T-helper 17 cell (primary cell): ENCODE measurements at places on chromosomes 2 and 18. TPM values are rescaled to one million over a fixed set of nuclear protein-coding genes. Genes with fewer than 3 reads are reported as not detected.

The SF3B1 gene
- total RNA-seq = 510 TPM

The MAT2A gene
- 98.6 TPM for total RNA-seq

The AMER3 gene
- total RNA-seq = not detected

The HOXD4 gene
- not detected for total RNA-seq

The CRIM1 gene
- total RNA-seq = 2.3 TPM

The C2orf74 gene
- 3.9 TPM for total RNA-seq

The KCNG2 gene
- not detected for total RNA-seq

The PROM2 gene
- total RNA-seq = not detected

The ERFE gene
- not detected for total RNA-seq

- H3K27ac ChIP-seq = no peak overlapping the region
- H3K36me3 ChIP-seq = peaks cover 3% of the 10 kb centered on the region
- peaks cover 21% of the 10 kb centered on the region for H3K27me3 ChIP-seq
- no peak overlapping the region for H3K4me3 ChIP-seq
Observed at GRCh38 chr2:115161081-115161770, 718.8 kb downstream of the DPP10 start.

DNA sequence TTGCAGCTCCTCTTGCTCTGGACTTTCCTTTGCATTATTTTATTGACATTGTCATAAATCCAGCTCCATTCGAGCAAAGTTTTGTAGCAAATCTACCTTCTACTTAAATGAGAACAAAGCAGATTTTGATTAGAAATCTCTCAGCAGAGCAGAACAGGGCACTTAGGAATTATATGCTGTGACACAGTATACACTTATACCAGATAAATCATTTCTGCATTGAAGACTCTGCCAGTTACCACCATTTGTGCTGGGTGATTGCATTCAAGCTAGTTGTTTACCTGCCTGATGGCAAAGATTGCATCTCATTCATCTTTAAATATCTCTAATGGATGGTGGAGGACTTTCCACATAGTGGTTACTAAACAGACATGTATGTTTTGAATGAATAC, 441.7 kb upstream of the HNMT start:
- no peaks in the 10 kb centered on the region for H3K27me3 ChIP-seq
- no peaks in the 10 kb centered on the region for H3K4me1 ChIP-seq
- H3K36me3 ChIP-seq = no peaks in the 10 kb centered on the region
- H3K4me3 ChIP-seq = no peak overlapping the region
- H3K27ac ChIP-seq = no peak overlapping the region

DNA sequence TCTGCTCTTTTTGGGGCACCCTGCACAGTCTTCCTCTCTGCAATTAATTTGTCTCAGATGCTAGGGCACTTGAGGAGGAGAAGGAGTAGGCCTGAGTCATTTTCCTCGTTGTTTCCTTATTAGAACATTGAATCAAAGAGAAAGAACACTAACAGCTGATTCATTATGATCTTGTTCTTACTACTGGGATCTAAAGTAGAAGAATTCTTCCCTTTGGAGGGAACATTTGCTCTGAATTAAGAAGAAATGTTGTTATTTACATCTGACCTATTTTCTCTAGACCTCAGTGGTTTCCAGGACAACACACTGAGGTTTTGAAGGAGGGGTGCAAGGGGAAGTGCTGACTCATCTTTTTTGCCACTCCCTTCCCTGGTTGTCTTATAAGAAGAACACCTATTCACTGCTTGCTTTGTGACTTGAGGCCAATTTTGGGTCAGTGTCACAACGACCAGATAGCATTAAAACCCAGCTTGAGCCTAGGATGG, 24.3 kb upstream of the STAT1 start:
- no peaks in the 10 kb centered on the region for H3K27me3 ChIP-seq
- no peak for DNase-seq
- H3K4me3 ChIP-seq = peak overlapping the region; percentile 76
- peaks cover 31% of the 10 kb centered on the region for H3K4me1 ChIP-seq

DNA sequence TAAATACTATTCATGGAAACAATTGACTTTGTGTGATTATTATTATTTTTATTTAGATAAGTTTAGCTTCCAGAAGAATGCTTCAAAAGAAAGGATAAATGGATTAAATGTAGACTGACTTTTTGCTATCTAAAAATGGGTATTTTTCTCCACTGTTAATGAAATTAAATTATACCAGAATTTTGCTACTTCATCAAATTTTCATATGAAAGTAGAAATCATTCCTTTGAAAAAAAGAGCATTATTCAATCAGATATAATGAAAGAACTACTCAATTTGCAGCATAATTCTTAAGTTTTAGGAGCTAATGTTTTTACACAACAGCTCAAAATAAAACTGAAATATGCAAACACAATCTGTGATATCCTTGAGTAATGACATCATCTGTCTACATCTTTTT, 1424.6 kb downstream of the DPP10 start:
- no peak for DNase-seq
- H3K4me1 ChIP-seq = no peaks in the 10 kb centered on the region
- H3K4me3 ChIP-seq = no peak overlapping the region
- no peaks in the 10 kb centered on the region for H3K27me3 ChIP-seq
- H3K36me3 ChIP-seq = no peaks in the 10 kb centered on the region

GRCh38 chr2:220033546-220033945, 406.1 kb downstream of the SLC4A3 start:
- H3K36me3 ChIP-seq = no peaks in the 10 kb centered on the region
- no peak overlapping the region for H3K27ac ChIP-seq
- no peak for DNase-seq
- H3K4me3 ChIP-seq = no peak overlapping the region
- no peaks in the 10 kb centered on the region for H3K27me3 ChIP-seq

- H3K27me3 ChIP-seq = peaks cover 4% of the 10 kb centered on the region
- no peaks in the 10 kb centered on the region for H3K4me1 ChIP-seq
- DNase-seq = no peak
- no peak overlapping the region for H3K27ac ChIP-seq
- no peaks in the 10 kb centered on the region for H3K36me3 ChIP-seq
Observed at GRCh38 chr2:144801325-144801724, 281.4 kb upstream of the ZEB2 start.

DNA sequence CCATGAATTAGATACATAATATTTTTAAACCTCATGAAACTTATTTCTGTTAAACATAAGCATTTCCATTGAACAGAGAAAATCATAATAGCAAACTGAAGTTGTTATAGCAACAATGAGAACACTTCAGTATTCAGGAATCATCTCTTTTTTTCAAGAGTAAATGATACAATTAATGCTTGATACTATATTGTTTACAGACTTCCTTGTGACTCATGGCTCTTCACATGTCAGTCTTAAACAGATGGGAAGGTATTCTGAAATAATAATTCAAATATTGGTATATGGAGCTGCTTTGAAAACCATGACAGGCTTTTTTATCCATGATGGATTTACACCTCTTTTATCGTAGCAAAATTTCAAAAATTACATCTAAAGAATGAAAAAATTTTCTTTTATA, 226.5 kb upstream of the RBMS1 start:
- peaks cover 2% of the 10 kb centered on the region for H3K36me3 ChIP-seq
- H3K4me3 ChIP-seq = no peak overlapping the region
- peaks cover 2% of the 10 kb centered on the region for H3K4me1 ChIP-seq
- H3K27me3 ChIP-seq = no peaks in the 10 kb centered on the region
- DNase-seq = no peak
- H3K27ac ChIP-seq = no peak overlapping the region

GRCh38 chr2:225353579-225354085, 45.9 kb upstream of the NYAP2 start:
- no peak for DNase-seq
- H3K27me3 ChIP-seq = peaks cover 53% of the 10 kb centered on the region
- no peaks in the 10 kb centered on the region for H3K4me1 ChIP-seq
- no peak overlapping the region for H3K27ac ChIP-seq

GRCh38 chr2:207073801-207074678, 91.7 kb downstream of the KLF7 start:
- no peaks in the 10 kb centered on the region for H3K36me3 ChIP-seq
- H3K27me3 ChIP-seq = peaks cover 16% of the 10 kb centered on the region
- no peak for DNase-seq
- peak overlapping the region; percentile 84 for H3K4me3 ChIP-seq

GRCh38 chr2:37907501-37908225, 17.4 kb upstream of the RMDN2 start:
- H3K4me1 ChIP-seq = no peaks in the 10 kb centered on the region
- DNase-seq = no peak
- peaks cover 2% of the 10 kb centered on the region for H3K36me3 ChIP-seq
- H3K4me3 ChIP-seq = no peak overlapping the region

DNA sequence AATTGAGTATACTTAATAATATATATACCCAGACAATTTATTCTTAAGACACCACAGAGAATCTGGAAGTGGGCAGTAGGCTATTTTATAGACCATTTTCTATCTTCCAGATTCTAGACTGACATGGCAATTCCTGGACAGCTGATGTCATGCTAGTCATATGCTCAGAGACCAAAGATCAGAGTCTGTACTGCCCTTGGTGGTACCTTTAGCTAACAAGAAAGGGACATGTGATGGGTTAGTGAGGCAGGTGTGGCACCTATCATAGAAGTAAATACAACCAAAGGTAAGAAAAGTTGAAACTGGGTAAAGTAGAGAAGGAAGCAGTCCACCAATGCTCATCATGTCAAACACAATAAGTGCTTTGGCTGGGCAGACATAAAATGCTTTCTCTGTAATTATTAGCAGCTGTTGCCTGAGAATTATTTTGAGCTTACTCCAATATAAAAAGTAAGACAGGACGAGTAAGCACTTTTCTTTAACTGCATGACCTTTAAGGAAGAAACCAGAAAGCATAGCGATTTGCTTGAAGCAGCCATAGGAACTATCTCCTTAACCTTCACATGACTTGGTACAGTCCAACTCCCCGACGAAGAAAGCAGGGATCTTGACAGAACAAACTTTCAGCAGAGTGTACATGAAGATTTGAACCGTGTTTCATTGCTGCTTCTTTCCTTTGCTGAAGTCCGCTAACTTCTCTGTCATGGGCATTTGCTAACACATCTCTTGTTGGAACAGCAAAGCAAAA, 47.1 kb downstream of the SLC40A1 start:
- peaks cover 18% of the 10 kb centered on the region for H3K27me3 ChIP-seq
- DNase-seq = no peak
- no peaks in the 10 kb centered on the region for H3K4me1 ChIP-seq

GRCh38 chr2:211367293-211367692, 810.9 kb downstream of the CPS1 start:
- DNase-seq = no peak
- no peaks in the 10 kb centered on the region for H3K27me3 ChIP-seq
- H3K4me3 ChIP-seq = no peak overlapping the region
- H3K36me3 ChIP-seq = no peaks in the 10 kb centered on the region
- no peaks in the 10 kb centered on the region for H3K4me1 ChIP-seq
